Stomach (tissue), 19 donors: ENCODE measurements at places on chromosomes 13 and 19. TPM values are rescaled to one million over a fixed set of nuclear protein-coding genes. Genes with fewer than 3 reads are reported as not detected.

DNA sequence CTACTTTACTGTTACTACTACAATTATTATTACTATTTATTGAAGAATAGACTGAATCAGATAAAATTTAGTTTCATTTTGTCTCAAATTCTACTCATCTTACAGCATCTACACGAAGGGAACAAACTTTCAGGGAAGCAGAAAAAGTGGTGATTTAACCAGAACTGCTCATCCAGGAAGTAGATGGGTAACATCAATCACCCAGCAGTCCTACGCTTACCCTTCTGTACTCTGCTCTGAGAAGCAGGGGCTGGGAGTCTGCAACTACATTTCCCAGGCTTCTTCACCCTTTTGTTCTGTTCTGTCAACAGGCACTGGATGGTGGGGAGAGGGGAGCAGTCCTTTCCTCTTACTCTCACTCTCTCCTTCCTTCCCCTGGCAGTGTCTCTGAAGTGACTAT lies 31.4 kb upstream of the GGACT start:
- no peak overlapping the region for H3K27ac ChIP-seq
- H3K4me3 ChIP-seq: no peak overlapping the region
- H3K36me3 ChIP-seq: no peaks in the 10 kb centered on the region
- no peaks in the 10 kb centered on the region for H3K4me1 ChIP-seq
- no peak for DNase-seq

GRCh38 chr19:49553451-49554271 lies 25.9 kb downstream of the RCN3 start:
- no peaks in the 10 kb centered on the region for H3K27me3 ChIP-seq
- H3K4me1 ChIP-seq: peaks cover 55% of the 10 kb centered on the region
- DNase-seq: peak; percentile 77
- no peak overlapping the region for H3K4me3 ChIP-seq
- peak overlapping the region; percentile 86 for H3K27ac ChIP-seq
- H3K36me3 ChIP-seq: peaks cover 44% of the 10 kb centered on the region

- H3K27ac ChIP-seq: no peak overlapping the region
- DNase-seq: no peak
- H3K4me3 ChIP-seq: no peak overlapping the region
- peaks cover 1% of the 10 kb centered on the region for H3K36me3 ChIP-seq
Observed at GRCh38 chr19:35773020-35773806, 2.2 kb upstream of the ARHGAP33 start.

DNA sequence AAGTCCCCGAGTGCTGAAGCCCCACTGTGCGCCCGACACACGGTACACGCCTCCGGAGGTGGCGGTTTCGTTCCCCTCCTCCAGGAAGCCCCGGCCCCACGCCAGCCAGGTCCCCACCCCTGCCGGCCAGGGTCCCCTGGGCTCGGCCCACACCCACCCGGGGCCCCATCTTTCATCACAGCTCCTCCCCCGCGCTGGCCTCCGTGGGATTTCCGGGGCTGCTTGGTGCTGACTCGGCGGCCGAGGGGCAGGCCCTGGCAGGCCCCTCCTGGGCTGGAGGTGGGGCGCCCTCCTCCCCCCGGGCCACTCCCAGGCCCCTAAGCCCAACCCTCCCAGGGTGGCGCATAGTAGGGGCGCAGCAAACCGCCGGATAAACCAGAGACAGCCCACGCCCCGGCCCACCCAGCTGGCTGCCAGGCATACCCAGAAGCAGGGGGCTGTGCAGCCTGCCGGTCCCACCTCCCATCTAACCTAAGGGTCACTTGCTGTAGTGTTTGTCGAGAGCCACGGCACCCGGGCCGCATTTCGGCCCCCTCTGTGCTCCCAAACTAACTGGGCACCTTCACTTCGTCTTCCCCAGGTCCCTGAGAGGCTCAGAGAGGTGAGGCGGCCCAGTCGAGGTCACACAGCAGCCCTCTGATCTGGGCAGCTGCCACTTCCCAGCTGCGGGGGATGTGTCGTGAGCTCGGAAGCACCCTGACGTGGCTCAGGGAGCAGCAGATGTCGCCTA lies 6.6 kb downstream of the ZBTB7A start:
- peak overlapping the region; percentile 94 for H3K4me3 ChIP-seq
- DNase-seq: peak; percentile 73
- peaks cover 24% of the 10 kb centered on the region for H3K36me3 ChIP-seq
- H3K4me1 ChIP-seq: peaks cover 88% of the 10 kb centered on the region
- peak overlapping the region; percentile 95 for H3K27ac ChIP-seq

DNA sequence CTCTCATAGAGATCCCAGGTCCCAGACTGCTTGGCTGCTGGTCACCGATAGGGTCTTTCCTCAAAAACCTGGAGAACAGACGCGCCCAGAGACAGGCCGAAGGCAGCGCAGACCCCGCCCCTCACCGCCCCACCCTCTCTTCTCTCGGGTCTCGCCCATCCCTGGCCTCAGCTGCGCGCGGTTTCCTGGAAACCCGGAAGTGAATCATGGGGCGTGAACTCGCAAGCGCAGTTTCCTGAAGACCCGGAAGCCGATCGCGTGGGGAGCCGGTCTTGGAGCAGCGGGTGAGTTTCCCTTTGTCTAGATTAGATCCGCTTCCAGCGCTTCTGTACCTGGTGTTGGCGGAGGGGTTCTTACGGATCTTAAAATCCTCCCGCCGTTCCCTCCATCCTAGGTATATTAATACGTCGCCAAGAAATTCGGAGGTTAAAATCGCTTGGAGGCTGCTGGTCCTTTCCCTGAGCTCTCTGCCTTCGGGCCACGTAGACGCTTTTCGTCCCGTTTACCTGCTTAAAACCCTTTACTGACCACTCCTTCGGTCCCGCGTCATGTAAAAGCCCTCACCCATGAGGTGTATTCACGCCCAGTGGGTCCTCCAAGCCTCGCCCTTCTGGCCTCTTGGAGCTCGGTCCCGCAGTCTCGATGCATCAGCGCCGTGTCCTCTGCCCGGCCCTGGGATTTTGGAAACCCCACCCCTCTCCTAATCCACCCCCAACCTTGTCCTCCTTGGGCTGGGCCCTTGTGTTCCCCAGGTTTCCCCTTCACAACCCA lies at the start of gene ZNF578:
Gene ZNF578 (plus strand): TSS at position 230 of the 771 bp plus-strand sequence. CDS start 48,293 bp downstream, outside the sequence.
- H3K4me3 ChIP-seq: peak within 1 kb of the TSS; percentile 66
- H3K27ac ChIP-seq: peak within 1 kb of the TSS; percentile 19
- peaks cover 15% of the 10 kb centered on the region for H3K27me3 ChIP-seq
- H3K36me3 ChIP-seq: peaks cover 40% of the 10 kb centered on the region

Gene ARRDC2
- total RNA-seq: 19.8 TPM

DNA sequence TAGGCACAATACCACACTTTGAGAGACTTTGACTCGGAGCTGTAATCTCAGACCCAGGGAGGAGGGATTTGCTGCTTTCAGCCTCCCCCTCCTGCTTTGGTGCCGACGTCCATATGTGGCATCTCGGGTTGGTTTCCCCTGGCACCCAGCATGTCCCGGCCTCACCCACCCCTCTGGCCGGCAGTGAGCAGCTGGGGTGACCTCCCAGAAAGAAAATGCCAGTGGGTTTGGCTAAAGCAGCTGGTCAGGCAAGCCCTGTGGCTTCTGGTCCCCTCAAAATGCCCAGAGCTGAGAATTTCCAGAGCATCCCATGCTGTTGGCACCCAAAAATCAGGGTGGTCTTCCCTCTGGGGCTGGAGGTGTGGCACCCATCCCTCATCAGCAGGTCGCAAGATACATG lies 34.1 kb downstream of the INSR start:
- H3K4me3 ChIP-seq: no peak overlapping the region
- DNase-seq: no peak
- peaks cover 92% of the 10 kb centered on the region for H3K4me1 ChIP-seq
- peaks cover 9% of the 10 kb centered on the region for H3K36me3 ChIP-seq
- H3K27me3 ChIP-seq: no peaks in the 10 kb centered on the region
- H3K27ac ChIP-seq: no peak overlapping the region

GRCh38 chr13:35747594-35747993 lies 271.1 kb upstream of the MAB21L1 start:
- H3K27me3 ChIP-seq: no peaks in the 10 kb centered on the region
- H3K36me3 ChIP-seq: no peaks in the 10 kb centered on the region
- DNase-seq: no peak
- no peak overlapping the region for H3K4me3 ChIP-seq
- no peaks in the 10 kb centered on the region for H3K4me1 ChIP-seq

- no peak overlapping the region for H3K4me3 ChIP-seq
- no peaks in the 10 kb centered on the region for H3K36me3 ChIP-seq
- H3K4me1 ChIP-seq: no peaks in the 10 kb centered on the region
Observed at GRCh38 chr19:57004418-57004817, 115.4 kb upstream of the USP29 start.

DNA sequence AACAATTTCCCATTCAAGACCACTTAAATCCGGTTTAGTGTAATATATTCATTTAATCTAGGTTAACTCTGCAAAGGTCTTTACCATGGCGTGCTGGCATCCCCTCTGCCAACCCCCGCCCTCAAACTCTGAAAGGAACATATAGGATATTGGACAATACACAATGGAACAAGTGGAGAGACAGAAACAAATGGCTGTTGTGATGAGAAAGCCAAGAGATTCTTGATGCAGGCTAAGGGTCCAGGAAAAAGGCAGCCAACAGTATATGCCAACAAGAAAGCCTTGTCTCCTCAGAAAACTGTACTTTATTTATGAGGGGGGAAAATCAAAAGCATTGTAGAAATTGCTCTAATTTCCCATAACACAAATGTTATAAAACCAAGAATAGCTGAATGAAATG lies 407.3 kb upstream of the SGCG start:
- H3K27ac ChIP-seq: no peak overlapping the region
- no peak for DNase-seq
- no peaks in the 10 kb centered on the region for H3K36me3 ChIP-seq
- no peak overlapping the region for H3K4me3 ChIP-seq
- H3K27me3 ChIP-seq: no peaks in the 10 kb centered on the region
- no peaks in the 10 kb centered on the region for H3K4me1 ChIP-seq

GRCh38 chr19:7928334-7928706 lies 2.4 kb upstream of the CTXN1 start:
- no peaks in the 10 kb centered on the region for H3K27me3 ChIP-seq
- no peak overlapping the region for H3K4me3 ChIP-seq
- peaks cover 77% of the 10 kb centered on the region for H3K4me1 ChIP-seq
- peak; percentile 20 for DNase-seq

GRCh38 chr13:34176633-34177032 lies 358.7 kb downstream of the RFC3 start:
- DNase-seq: no peak
- no peaks in the 10 kb centered on the region for H3K4me1 ChIP-seq
- no peaks in the 10 kb centered on the region for H3K36me3 ChIP-seq
- H3K27ac ChIP-seq: no peak overlapping the region
- H3K27me3 ChIP-seq: no peaks in the 10 kb centered on the region

Gene ADGRL1
- total RNA-seq: 18.7 TPM

DNA sequence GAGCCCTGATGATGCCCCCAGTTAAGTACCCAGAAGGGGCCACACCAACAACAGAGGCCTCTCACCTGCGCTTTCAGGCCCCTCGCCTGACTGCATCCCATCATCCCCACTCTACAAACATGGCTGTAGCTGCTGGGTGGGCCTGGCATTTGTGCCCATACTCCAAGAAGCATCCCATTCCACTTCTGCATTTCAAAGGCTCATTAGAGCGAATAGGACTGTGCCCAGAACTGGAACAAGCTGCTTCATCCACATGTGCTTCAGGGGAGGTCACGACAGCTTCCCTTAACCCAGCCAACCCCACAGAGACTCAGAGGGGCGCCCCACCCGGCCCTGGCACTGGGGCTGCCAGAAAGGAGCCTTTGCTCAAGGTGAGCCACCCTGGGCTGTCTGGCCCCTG lies 156.9 kb downstream of the SIPA1L3 start:
- no peaks in the 10 kb centered on the region for H3K27me3 ChIP-seq
- H3K36me3 ChIP-seq: no peaks in the 10 kb centered on the region
- H3K27ac ChIP-seq: peak overlapping the region; percentile 8
- DNase-seq: no peak
- peaks cover 25% of the 10 kb centered on the region for H3K4me1 ChIP-seq

GRCh38 chr19:17240062-17240752 lies 5.5 kb downstream of the NR2F6 start:
- no peaks in the 10 kb centered on the region for H3K27me3 ChIP-seq
- peaks cover 84% of the 10 kb centered on the region for H3K4me1 ChIP-seq
- peak; percentile 70 for DNase-seq
- H3K4me3 ChIP-seq: no peak overlapping the region
- peaks cover 21% of the 10 kb centered on the region for H3K36me3 ChIP-seq

DNA sequence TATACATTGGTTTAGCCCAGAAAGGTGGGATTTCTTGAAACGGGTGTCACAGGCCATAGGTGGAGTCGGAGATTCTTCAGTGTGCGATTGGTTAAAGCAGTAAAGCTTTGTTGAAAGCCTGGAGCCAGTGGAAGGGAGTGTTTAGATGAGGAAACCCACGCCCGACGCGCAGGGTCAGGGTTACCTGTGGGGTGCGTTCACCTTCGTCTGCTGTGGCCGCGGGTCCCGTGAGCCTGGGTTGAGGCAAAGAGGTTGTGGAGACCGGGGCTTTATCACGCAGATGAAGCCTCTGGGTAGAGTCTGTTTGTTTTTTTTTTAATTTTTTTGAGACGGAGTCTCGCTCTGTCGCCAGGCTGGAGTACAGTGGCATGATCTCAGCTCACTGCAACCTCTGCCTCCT lies 30.4 kb downstream of the ATP11A start:
- H3K27me3 ChIP-seq: no peaks in the 10 kb centered on the region
- no peak overlapping the region for H3K4me3 ChIP-seq
- DNase-seq: no peak
- peaks cover 34% of the 10 kb centered on the region for H3K4me1 ChIP-seq
- H3K27ac ChIP-seq: no peak overlapping the region
- H3K36me3 ChIP-seq: no peaks in the 10 kb centered on the region

GRCh38 chr19:17260842-17261325 lies 3.7 kb downstream of the USHBP1 start:
- H3K27me3 ChIP-seq: no peaks in the 10 kb centered on the region
- no peak overlapping the region for H3K27ac ChIP-seq
- no peaks in the 10 kb centered on the region for H3K36me3 ChIP-seq
- H3K4me1 ChIP-seq: no peaks in the 10 kb centered on the region

GRCh38 chr19:29485293-29485692 lies 40.5 kb upstream of the VSTM2B start:
- H3K27ac ChIP-seq: no peak overlapping the region
- H3K4me1 ChIP-seq: no peaks in the 10 kb centered on the region
- H3K36me3 ChIP-seq: no peaks in the 10 kb centered on the region
- no peak overlapping the region for H3K4me3 ChIP-seq
- no peak for DNase-seq

Gene CRYL1
- total RNA-seq: 55.1 TPM

- no peaks in the 10 kb centered on the region for H3K4me1 ChIP-seq
- DNase-seq: no peak
- H3K4me3 ChIP-seq: no peak overlapping the region
- H3K36me3 ChIP-seq: no peaks in the 10 kb centered on the region
- H3K27ac ChIP-seq: no peak overlapping the region
Observed at GRCh38 chr13:61916483-61916882, 500.8 kb upstream of the PCDH20 start.

DNA sequence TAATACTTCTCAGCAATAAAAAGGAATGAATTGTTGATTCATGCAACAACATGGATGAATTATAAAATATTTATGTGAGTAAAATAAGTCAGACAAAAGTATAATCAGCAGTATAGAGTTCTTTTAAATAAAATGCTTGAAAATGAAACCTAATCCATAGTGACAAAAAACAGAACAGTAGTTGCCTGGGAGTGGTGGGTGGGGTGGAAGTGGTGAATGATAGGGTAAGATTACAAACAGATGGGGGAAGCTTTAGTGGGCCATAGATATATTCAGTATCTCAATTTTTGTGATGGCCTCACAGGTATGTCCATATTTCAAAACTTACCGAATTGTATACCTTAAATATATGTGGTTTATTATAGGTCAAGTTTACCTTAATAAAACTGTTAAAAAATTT lies 124.9 kb upstream of the UBL3 start:
- H3K4me1 ChIP-seq: no peaks in the 10 kb centered on the region
- no peaks in the 10 kb centered on the region for H3K27me3 ChIP-seq
